ENCODE measurements at places on chromosomes 16 and 17. TPM values are rescaled to one million over a fixed set of nuclear protein-coding genes. Genes with fewer than 3 reads are reported as not detected.
A peak's percentile ranks its signal among the peaks of the same experiment; 100 is the strongest.

DNA sequence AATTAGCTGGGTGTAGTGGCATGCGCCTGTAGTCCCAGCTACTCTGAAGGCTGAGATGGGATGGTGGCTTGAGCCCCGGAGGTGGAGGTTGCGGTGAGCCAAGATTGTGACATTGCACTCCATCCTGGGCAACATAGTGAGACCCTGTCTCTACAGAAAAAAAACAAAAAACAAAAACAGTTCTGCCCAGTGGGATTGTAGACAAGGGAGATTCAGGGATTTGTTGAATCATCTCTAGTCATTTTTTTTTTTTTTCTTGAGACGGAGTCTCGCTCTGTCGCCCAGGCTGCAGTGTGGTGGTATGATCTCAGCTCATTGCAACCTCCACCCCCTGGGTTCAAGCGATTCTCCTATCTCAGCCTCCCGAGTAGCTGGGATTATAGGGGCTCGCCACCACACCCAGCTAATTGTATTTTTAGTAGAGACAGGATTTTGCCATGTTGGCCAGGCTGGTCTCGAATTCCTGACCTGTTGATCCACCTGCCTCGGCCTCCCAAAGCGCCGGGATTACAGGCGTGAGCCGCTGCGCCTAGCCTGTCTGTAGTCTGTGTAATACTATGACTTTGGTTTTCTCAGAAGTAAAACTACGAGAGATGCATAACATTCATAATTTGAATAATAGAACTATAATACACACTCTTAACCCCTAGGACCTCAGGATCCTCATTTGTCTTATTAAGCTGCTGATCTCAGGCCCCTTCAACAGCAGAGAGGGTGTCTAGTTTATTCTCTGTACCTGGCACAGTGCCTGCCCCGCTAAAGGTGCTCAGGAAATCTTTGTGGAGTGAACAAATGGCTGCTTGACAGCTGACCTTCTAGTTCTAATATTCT is 1.4 kb downstream of the TEN1 start:
- no peak for DNase-seq

GRCh38 chr16:29962344-29962994 is 590 bp downstream of the TMEM219 start:
- DNase-seq, result no peak

DNA sequence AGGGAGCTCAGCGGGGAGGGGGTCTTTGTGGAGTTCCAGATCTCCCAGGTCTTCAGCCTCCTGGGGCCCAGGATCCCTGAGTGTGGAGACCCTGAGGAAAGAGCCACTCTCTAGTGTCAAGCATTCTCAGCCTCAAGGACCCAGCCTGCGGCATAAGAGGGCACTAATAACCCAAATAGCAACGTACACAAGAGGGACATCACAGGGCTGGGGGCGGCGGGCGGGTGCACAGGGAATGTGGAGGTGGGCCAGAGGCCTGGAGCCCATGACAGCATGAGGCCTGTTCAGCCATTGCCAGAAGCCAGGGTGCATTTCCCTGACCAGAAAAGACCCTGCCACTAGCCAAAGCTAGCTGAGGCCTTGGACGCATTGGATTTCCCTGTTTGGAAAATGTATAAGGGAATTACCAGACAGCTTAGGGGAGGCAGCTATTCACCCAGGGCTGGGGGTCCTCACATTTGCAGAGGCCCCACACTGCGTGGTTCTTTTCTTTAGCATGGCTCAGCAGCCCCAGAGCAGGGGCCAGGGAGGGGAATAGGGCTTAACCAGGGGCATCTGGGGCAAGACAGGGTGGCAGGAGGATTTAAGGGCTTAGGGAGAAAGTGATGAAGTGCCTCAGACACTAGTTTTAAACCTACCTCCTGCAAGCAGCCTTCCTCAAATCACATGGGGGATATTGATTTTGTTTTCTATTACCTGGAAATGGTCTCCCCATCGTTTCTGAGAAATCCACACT is 13.5 kb upstream of the ALOX15B start:
- peak; percentile 10 for DNase-seq

- peak; percentile 44 for DNase-seq
Measured at GRCh38 chr17:80362428-80363119, 52.4 kb upstream of the ENDOV start.

GRCh38 chr16:3173892-3174617 is 13.9 kb upstream of the OR1F1 start:
- DNase-seq, result no peak

DNA sequence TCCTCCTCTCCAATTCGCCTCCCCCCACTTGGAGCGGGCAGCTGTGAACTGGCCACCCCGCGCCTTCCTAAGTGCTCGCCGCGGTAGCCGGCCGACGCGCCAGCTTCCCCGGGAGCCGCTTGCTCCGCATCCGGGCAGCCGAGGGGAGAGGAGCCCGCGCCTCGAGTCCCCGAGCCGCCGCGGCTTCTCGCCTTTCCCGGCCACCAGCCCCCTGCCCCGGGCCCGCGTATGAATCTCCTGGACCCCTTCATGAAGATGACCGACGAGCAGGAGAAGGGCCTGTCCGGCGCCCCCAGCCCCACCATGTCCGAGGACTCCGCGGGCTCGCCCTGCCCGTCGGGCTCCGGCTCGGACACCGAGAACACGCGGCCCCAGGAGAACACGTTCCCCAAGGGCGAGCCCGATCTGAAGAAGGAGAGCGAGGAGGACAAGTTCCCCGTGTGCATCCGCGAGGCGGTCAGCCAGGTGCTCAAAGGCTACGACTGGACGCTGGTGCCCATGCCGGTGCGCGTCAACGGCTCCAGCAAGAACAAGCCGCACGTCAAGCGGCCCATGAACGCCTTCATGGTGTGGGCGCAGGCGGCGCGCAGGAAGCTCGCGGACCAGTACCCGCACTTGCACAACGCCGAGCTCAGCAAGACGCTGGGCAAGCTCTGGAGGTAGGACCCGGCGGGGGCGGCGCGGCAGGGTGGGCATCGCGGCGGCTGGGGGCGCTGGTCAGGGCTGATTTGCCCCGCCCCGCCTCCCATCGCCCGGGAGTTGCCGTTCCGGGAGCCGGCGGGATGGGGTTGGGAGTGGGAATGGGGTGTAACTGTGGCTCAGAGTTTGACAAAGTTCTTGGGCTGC is 567 bp downstream of the SOX9 start:
- peak; percentile 48 for DNase-seq

- no peak for DNase-seq
Measured at GRCh38 chr17:64400642-64401041, 10.0 kb upstream of the PECAM1 start.

DNA sequence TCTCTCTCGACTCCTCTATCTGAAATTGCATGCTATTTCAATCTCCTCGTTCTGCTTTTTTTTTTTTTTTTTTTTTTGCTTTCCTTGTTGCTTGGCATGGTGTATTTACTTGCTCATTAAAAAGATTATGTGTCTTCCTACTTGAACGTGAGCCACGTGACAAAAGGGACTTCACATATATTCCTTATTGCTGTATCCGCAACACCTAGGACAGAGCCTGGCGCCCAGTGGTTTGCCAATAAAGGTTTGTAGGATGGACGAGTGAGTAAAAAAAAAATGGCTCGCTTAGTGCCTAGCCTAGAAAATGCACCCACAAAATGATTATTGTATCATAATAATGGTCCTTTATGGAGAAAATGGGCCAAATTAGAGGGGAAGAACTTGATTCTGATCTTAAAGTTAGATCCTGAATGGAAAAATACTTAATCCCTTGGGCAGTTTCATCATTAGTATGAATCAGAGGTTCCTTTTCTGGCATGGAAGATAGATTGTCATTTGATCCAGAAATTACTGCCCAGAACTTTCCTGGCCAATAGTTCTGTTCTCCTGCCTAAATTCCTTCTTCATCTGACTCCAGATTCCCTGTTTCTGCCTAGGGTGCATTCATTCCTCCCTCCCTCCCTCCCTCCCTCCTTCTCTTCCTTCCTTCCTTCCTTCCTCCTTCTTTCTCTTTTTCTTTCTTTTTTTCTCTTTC is 13.6 kb upstream of the TMEM220 start:
- DNase-seq, result no peak

DCAKD gene
- total RNA-seq, result 13.5 TPM

CHCT1 gene
- 0.67 TPM for total RNA-seq

- DNase-seq, result no peak
Measured at GRCh38 chr17:74002241-74002640, 201.2 kb upstream of the RPL38 start.

GRCh38 chr17:63405741-63406261 is 40.3 kb downstream of the CYB561 start:
- no peak for DNase-seq

CCDC78 gene
- total RNA-seq, result not detected

CDH13 gene
- 29.5 TPM for total RNA-seq

DNA sequence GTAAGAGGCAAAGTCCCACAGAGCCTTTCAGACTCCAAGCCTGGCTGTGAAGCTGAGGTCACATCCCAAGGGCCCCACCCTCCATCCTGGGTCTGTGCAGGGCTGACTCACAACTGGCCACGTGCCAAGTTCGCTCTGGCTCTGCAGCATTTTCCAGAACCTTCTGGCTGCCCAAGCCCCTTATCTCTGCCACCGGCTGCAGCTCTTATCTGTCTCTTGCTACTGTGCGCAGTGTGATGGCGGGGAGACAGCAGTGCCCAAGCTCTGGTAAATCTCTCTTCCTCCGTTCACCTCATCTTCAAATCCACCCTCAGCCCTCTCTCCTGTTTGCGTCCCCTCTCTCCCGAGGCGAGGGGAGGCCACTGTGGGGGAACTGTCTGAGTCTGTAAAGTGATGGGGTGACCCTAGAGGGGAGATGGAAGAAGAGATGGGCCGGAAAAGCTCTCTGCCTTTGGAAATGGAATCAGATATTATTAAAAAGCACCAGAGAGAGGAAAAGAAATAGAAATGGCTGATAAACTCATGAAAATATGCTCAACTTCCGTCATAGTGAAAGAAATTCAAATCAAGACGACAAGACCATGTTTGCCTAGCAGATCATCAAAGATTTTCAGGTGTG is 162.7 kb upstream of the CDC42EP4 start:
- peak; percentile 53 for DNase-seq

DNA sequence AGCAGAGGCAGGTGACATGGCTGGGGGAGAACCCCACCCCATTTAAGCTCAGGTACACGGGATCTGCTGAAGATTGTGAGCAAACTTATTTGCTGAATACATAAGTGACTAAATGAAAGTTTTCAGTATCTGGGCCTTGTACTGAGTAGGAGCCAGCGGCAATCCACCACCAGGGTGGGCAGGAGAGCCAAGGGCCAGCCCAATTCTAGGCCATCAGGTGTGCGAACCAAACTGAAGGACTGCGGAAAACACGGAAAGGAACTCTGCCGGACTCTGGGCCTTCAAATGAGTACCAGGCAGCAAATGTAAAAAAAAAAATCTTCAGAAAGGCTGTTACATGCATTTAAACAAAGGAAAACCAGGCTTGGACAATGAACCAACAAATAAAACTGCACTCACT is 19.7 kb downstream of the ARHGAP17 start:
- DNase-seq, result no peak

DNA sequence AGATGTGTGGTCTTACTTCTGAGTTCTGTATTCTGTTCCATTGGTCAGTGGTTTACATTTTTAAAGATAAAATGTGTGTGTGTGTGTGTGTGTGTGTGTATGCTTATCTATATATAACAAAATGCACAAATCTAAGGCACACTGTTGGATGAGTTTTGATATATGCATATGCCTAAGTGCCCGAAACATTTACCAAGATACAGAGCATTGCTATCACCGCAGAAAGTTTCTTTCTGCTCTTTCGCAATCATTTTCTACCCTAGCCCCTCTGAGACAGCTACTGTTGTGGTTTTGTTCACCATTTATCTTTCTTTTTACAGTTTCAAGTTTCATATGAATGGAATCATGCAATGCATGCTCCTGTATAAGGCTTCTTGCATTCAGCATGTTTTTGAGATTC is 97.0 kb downstream of the MRTFB start:
- DNase-seq, result no peak

GRCh38 chr16:65745-66144 is 6.7 kb downstream of the RHBDF1 start:
- DNase-seq, result peak; percentile 94

VAT1L gene
- 0.20 TPM for total RNA-seq

GLTPD2 gene
- total RNA-seq, result not detected

CCL23 gene
- total RNA-seq, result not detected

DNA sequence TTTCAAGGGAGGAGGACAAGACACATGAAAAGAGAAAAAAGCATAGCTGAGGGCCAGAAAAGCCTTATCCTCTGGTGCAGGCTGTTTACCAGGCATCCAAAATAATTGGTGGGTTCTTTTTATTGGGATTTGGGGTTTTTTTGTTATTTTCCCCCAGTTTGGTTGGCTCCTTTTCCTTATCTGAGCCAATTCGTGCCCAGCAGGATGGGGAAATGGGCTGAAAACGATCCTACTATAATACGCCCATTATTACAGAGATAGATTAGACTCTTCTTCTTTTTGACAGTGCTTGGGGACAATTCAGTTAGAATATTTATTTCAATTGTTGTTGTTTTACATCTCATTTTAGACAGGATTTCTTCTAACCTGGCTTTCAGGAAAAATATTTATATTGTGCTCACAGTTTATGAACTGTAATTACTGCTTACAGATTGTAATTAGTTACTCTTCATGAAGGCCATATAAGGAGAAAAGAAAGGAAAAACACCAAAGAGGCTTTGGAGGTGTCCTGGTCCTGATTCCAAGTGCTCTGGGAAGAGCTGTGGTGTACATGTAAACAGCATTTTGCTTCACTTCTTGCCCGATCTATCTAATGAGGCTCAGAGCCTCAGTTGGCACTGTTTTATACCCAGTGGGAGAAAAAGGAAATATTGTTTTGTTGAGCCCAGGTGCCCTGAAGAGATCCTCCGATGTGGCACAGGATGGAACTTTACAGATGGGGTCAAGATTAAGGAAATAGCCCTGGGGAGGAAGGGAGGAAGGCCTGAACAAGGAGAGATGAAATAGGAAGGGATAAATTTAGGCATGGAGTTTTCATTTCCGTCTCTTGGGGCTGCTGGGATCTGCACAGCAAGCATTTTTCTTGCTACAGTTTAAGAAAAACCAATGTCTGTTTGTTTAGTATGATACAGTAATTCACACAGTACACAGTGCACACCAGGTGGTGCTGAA is 611 bp upstream of the ANKRD40 start:
- DNase-seq, result no peak

GRCh38 chr16:84109598-84110335 is 7.0 kb downstream of the MBTPS1 start:
- no peak for DNase-seq

DNA sequence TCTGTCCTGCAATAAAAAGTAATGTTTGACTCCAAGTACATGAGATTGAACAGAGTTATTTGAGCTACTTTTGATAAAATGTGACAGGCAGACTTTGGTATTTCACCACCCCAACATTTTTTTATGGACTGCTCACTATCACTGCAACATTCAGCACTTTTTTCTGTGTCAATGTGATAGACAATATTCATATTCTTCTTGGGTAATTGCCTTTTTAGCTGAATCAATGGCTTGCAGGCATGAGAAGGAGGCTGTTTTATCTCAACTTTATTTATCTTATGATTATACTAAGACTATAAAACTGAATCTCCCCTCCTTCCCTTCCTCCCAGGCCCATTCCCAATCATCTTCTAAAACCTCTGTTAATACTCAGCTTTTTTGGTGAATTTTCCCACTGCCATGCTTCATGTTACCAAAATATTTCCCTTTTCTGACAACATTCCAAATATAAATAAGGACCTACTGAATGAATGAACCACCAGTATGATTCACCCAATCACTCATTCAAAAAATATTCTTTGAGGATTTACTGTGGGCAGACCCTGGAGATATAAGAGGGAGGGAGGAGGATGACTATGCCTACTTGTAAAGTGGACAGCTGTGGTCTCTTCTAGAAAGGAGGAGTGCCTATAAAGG is 67.6 kb downstream of the CDH13 start:
- no peak for DNase-seq

PABPN1L gene
- not detected for total RNA-seq
